ENCODE measurements at places on chromosomes 16 and 17. TPM values are rescaled to one million over a fixed set of nuclear protein-coding genes. Genes with fewer than 3 reads are reported as not detected.

The SLC12A3 gene
- total RNA-seq: under 0.01 TPM

The STX1B gene
- total RNA-seq: 2.7 TPM

The MYH10 gene
- 90.8 TPM for total RNA-seq

The GNAO1 gene
- total RNA-seq: not detected

The PPP1R27 gene
- 0.15 TPM for total RNA-seq

The PMFBP1 gene
- 0.15 TPM for total RNA-seq

The ACBD4 gene
- total RNA-seq: 4.3 TPM

The HS3ST4 gene
- not detected for total RNA-seq

The CCL4L2 gene
- not detected for total RNA-seq

The TBC1D3K gene
- total RNA-seq: not detected

The KRT33B gene
- not detected for total RNA-seq
